ENCODE measurements at places on chromosomes 1 and 21.

DNA sequence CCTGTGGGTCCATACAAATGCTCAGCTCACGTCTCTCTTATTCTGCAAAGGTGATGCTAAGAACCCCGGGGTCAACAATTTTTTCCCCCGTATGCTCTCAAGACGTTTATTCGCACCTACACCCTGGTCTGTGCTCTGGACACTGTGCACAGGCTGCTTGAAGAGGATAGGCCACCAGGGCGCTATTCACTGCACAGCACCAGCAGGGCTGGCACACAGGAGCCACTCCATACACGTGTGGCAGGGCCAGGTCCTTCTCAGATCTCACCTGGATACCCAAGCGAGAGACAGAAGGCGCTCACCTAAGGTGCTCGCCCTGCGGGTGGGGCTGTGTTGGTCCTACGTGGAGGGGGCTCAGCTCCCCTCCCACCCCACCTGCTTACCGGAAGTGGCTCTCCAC, 16.7 kb downstream of the TMEM63A start:
- no peak for DNase-seq

DNA sequence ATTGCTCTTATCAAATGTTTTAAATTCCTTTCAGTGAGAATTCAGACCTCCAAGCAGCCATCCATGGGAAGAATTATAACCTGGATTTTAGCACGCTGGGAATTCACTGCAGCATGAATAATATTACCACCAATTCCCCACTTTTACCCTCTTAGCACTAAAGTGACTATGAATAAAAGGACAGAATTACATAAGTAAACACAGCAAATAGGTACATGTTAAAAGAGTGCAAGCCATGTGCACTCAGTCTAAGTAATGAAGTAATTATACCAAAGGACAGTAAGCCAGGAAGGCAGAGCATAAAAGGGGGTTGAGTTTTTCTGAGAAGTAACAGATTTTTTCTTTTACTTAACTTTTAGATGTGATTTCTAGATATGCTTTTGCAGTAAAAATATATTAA, 176.3 kb downstream of the DENND1B start:
- DNase-seq = no peak

DNA sequence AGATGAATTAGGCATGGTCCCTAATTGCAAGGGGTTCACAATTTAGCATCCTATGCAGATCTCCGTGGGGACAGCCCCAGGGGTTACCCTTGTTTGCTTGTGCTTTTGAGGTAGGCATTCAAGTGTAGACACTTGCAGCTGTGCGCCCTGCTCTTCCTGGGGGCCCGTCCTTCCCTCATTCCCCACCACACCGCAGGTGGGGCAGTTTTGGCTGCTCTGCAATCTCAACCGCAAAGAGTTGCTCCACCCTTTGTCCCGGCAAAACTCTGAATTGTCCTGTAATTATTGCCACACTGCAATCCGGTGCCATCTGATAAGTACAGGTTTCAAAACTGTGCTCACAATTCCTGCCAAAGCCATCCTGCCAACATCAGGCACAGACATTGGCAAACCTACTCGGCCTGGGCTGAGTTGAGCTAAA, 65.4 kb upstream of the LYST start:
- no peak for DNase-seq

DNA sequence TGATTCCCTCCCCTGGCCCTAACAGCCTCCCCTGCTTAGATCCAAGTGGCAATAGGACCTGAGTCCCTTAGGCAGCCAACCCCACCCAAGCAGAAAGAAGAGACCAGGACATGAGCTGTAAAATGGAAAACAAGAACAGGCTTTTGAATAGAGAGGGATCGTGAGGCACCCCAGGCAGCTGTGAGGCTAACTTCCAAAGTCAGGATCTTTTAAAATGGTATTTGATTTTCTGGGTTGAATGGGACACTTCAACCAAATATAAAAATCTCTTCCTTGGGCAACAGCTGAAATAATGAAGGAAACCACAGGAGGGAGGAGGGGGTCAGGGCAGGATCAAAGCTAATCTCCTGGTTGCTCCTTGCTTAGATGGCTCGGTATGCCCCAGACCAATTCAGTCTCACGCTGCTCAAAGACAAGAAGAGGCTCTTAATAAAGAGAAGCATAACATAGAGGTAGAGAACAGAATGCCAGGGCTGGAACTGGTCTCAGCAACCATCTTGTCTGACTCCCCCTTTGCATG, 28.6 kb upstream of the AVPR1B start:
- no peak for DNase-seq

DNA sequence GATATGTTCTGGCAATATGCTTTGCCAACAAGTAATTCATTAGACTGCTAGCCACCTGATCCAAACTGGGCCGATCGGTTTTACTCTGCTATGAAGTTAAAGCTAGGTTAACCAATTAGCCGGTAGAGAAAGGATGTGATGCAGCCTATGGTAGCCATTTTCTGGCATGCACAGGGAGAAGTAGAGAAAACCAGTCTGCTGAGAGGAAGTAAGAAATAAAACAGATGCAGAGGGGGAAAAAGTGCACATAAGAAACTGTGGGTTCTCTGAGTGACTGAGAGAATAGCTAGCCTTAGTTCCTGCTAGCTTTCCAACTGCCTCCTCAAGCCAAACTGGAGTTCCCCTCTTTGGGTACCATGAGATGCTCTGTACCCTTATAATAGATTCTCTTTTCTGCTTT, 52.8 kb downstream of the ARID4B start:
- no peak for DNase-seq

- DNase-seq = no peak
Measured at GRCh38 chr1:243844186-243844585, 5.9 kb downstream of the AKT3 start.

DNA sequence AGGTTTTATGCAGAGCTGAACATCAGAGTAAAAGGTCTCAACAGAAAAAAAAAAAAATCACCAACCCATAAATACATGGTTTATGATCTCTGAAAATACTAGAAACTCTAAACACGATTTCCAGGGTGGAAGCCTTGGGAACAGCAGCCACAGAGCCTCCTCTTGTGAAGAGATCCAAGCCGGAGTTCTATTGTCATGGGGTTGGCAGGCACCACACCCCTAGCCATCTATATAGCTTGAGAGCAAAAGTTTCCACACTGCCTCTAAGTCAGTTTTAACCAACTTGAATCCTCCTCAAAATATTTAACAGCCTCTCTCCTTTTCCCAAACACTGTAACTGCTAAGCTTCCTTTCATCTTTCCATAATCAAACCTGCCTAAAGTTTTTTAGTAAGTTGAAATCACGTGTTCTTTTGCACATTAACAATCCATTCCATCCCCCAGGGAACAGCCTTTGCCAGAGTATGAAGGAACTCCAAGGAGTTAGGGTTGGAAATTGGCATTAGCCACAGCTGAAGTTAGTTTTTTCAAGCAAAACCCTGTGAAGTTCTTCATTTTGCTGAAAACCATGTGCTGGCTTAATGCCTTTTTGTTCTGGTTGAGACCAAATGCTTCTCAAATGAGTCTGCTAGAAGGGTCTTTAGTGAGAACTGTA, 13.8 kb upstream of the SEC16B start:
- DNase-seq = no peak
